Esophagus muscularis mucosa (tissue), 4 donors: ENCODE measurements at places on chromosomes 7 and 10. TPM values are rescaled to one million over a fixed set of nuclear protein-coding genes. Genes with fewer than 3 reads are reported as not detected.

The CNTNAP2 gene
- 1.2 TPM for total RNA-seq

The RTKN2 gene
- not detected for total RNA-seq

The GHRHR gene
- total RNA-seq, result not detected

DNA sequence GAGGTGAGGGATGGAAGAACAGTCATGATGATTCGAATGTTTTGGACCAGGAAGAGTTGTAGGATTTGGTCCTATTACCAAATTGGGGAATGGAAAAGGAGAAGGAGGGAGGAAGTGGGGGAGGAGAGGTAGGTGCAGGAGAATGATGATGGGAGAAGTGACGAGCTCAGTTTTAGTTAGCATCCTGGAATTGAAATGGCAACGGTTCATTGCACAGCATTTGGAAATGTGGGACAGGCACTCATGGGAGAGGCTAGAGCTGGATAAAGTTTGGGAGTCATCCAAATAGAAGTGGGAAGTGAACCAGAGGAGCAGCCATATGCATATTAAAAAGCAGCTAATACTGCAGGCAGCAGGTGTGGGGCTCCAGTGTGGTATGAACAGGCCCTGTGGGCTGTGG lies 253.6 kb downstream of the SORCS3 start:
- no peak for DNase-seq

DNA sequence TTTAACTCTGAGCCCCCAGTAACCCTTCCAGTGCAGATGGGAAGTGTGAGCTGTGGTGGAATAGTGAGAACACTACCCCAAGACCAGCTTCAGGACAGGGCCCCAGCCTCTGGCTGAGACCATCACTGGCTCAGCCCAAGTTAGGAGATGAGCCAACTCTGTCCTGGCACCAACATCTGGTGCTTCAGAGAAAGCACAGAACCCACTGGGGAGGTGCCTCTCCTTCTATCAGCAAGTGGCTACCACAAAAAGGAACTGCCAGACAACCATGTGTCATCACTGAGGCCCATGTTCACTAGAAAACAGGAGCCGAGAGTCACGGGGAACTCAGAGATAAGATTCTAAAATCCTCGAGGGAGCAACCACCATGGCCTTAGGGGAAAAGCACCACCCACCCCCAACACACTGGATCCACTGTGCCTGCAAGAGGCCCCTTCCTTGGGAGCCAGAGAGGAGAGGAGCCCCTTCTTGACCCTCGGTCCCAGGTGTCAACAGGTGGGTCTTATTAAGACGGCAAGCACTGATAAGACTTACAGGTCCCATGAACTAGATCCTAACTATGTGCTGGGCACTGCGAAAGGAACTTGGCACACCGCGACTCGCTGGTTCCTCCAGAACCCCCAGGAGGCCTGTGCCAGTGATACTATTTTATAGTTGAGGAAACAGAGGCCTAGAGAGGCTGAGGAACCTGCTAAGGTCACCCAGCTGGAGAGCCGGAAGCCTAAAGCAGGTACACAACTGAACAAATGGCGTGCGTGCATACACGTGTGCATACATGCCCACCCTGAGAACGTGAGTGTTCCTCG lies 102.7 kb downstream of the FAM53B start:
- no peak for DNase-seq

GRCh38 chr10:103457176-103457712 lies 1.5 kb downstream of the CALHM1 start:
- DNase-seq, result no peak
